Stimulated activated CD4-positive, alpha-beta T cell treated with anti-CD3 and anti-CD28 coated beads, Interleukin-15, amount 100 ng/mL, for 1 hour (primary cell): ENCODE measurements at places on chromosomes 2 and 18.

DNA sequence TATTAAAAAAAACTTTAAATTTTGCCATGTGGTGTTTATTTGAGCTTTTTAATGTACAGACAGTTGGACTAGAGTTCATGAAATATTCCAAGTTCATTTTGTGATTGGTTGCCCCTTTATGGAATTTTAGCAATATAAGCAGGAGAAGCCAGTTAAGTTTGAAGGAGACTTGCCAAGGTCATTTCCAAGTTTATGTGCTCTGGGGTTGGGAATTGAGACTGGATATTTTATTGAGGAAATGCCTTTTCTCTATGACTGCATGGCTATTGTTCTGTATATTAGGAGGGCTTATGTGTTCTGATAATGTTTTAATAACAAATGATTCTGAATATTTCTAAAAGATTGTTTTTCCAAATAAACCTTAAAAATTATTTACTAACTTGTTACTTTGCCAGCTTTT lies 67.0 kb upstream of the TCF4 start:
- no peak for DNase-seq

GRCh38 chr2:236959876-236960275 lies 125.8 kb upstream of the COPS8 start:
- no peak for DNase-seq

DNA sequence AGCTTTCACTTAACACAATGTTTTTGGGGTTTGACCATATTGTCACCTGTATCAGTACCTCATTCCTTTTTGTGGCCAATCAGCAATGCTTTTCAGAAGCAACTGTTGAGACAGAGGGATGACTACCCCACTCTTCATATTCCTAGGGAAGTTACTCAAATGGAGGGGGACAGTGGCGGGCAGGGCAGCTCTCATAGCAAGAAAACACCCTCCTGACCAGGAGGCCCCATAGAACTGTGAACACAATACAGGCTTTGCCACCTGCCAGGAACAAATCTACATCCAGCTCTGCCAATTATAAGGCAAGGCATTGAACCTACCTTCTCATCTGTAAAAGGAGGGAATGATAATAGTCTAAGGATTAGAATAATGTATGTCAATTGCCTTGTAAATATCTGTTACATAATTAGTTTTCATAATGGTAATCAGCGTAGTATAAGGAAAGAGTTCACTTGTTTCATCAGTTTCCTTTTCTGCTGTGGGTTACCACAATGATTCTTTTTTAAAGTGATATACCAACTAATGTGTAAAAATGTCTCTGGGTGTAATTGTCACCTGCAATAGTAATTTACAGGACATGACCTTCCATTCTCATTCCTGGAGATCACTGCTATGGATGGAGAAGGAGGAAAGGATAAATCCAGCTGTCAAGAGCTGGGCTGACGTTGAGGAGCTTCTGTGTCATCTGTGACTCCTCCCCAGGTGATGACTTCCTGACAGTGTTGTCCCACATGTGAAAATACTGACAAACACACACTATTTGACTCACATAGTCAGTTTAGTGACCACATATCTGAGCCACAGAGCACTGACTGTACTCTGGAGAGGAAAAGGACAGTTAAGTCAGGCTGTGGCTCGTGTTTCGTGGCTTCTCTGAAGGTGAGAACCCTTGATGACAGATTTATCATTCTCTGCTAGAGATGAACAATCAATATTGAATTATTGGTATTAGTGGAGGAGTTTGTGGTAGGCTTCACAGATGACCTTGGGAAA lies 13.5 kb downstream of the ALPK2 start:
- DNase-seq = no peak

DNA sequence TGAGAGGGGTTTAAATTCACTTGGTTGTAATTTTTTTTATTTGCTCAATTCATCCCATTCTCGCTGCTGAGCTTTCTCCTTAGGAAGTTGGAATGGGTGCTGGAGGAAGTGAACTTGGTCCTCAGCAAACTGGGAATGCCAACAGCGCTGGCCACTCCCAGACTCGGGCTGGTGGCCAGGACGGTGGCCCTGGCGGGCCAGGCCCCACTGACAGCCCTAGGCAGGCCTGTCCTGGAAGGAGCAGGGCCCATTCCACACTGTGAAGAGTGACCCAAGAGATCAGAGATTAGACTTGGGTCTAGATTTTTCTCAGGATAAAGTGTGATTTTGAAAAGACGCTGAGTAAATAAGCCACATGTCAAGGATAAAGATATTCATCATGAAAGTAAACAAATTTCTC lies 132.7 kb downstream of the HDAC4 start:
- no peak for DNase-seq

GRCh38 chr18:54233228-54233625 lies 8.8 kb upstream of the MBD2 start:
- DNase-seq = no peak

GRCh38 chr18:24127735-24128134 lies 11.1 kb upstream of the CABYR start:
- no peak for DNase-seq

- DNase-seq = no peak
These were observed 99.8 kb downstream of the SH3BP4 start for GRCh38 chr2:235051436-235052260.

DNA sequence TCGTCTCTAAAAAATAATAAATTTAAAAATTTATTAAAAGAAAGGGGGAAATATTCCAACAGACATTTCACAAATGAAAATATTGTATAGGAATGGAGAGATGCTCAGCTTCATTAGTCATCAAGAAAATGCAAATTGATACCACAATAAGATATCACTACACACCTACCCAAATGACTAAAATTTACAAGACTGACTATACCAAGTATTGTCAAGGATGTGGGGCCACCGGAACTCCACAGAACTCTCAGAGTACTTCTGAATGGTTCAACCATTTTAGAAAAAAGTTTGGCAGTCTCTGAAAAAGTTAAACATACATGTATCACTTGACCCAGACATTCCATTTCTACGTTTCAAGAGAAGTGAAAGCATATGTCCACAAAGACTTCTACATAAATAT lies 163.4 kb downstream of the EHBP1 start:
- no peak for DNase-seq

GRCh38 chr2:52084759-52085158 lies 1052.8 kb upstream of the NRXN1 start:
- no peak for DNase-seq
